Stimulated activated CD4-positive, alpha-beta T cell treated with anti-CD3 and anti-CD28 coated beads, Interleukin-1b, Interleukin-23, amount 100 ng/mL, for 1 hour (primary cell): ENCODE measurements at places on chromosomes 3 and 15.

GRCh38 chr3:52069855-52070254 lies 13.5 kb upstream of the DUSP7 start:
- no peak for DNase-seq

GRCh38 chr3:13191016-13191415 lies 117.8 kb upstream of the IQSEC1 start:
- DNase-seq = no peak

GRCh38 chr3:25695731-25696420 lies 31.2 kb upstream of the TOP2B start:
- no peak for DNase-seq

GRCh38 chr3:138638641-138639040 lies 30.1 kb downstream of the FAIM start:
- DNase-seq = no peak

DNA sequence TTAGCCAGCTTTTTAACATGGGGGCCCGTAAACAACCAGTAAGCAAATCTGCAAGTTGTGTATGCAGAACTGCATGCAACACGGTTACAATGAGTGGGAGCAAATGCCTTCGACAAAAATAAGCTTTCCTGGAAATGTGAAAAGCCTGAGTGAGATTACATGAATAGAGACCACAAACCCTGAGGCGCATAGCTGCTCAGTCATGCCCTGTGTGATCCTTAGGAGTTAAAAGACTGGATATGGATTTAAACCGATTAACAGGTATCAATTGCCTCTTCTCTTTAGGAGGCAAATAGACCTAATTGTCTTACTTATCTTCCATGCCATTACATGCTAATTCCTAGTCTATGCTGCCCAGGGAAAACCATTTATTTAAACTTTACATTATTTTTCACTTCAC lies 810.3 kb downstream of the ROBO1 start:
- DNase-seq = no peak

DNA sequence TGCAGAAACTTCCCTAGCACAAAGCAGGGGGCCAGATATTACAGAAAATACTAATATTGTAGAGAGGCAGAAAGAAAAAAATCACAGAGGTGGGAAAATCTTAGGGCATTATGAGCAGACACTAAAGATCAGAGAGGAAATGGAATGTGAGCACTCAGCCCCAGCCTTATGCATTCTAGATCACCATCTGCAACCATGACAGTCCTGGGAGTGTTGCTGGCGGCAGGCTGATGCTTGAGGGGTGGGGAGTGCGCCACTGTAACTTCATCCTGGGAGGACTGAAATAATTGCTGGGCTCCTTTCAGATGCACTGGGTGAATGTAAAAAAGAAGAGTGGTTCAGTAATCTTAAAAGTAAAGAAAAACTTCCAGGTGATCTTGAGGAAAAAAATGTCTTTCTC lies 427.6 kb upstream of the SEMA6D start:
- DNase-seq = no peak

DNA sequence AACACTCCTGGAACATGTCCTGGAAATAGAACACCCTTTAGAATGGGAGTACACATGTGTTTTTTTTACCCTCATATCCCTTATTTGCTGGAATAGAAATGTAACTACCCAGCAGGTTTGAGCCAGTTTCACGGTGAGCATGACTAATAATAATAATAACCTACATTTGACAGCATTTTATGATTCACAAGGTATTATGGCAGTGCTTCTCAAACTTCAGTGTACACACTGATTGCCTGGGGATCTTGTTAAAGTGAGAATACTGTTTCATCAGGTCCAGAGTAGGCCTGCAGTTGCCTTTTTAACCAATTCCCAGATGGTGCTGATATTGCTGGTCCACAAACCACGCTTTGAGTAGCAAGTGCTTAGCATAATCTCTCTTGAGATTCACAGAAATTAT lies 63.9 kb downstream of the NFKBIZ start:
- no peak for DNase-seq

- DNase-seq = no peak
Measured at GRCh38 chr3:62142331-62143085, 230.8 kb downstream of the FEZF2 start.

GRCh38 chr3:2823031-2823430 lies 287.1 kb downstream of the IL5RA start:
- no peak for DNase-seq

- DNase-seq = no peak
Measured at GRCh38 chr3:156732715-156733421, 58.5 kb downstream of the TIPARP start.

- no peak for DNase-seq
Measured at GRCh38 chr3:108153451-108153981, 62.7 kb upstream of the CD47 start.

DNA sequence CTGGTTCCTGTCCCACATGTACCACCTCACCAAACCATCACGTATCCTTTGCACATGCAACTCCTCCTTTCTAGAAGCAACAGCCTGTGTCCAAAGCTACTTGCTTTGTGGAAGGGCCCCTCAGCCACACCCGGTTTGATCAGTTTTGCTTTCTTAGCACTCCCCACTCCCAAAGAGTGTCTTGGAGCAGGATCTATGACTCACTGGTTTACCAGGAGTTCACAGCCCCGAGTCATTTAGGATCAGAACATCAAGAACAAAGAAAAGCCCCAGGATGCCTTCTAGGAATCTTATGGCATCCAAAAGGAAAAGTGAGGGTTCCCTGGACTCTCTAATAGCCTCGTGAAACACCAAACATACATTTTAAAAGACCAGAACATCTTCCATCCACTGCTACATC lies 50.7 kb upstream of the IGF1R start:
- no peak for DNase-seq

GRCh38 chr3:24399614-24400013 lies 95.0 kb downstream of the THRB start:
- no peak for DNase-seq

DNA sequence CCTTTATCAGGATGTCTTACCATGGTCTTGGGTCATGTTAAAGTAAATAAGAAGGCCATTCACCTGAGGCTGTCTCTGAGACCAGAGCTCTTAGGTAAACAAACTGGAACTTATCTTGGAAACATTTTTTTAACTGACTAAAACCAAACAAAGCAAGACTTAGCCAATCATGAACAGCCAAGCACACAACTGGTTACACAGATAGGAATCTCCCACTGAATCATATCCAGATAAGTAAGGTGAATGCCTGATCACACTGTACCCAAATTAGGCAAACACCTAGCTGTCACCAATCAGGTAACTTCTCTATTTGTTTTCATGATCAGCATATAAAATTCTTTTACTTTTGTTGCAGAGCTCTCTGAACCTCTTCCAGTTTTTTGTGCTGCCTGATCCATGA lies 205.4 kb downstream of the CNTN3 start:
- DNase-seq = no peak

DNA sequence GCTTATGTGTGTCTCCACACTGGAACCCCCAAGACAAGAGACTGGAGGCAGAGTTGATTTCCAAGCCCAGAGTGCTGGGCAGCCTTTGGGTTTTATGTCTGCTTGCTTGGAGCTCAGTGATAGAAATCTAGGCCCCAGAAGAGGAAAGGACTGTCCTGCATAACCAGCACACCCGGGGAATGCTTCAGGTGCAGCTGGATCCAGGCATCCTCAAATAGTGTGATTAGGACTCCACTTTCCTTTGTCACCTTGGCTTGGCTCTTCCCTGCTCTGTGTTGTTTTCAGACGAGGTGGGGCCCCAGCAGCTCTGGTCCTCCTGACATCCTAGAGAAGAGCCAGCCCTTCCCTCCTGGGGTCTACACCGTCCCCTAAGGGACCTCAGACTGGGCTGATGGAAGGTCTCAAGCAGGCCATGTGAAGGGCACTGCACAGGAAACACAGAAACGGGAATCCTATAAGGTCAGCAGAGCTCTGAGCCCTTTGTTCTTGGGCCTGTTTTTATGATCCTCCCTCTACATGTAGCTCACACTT lies 143.7 kb downstream of the TJP1 start:
- no peak for DNase-seq

DNA sequence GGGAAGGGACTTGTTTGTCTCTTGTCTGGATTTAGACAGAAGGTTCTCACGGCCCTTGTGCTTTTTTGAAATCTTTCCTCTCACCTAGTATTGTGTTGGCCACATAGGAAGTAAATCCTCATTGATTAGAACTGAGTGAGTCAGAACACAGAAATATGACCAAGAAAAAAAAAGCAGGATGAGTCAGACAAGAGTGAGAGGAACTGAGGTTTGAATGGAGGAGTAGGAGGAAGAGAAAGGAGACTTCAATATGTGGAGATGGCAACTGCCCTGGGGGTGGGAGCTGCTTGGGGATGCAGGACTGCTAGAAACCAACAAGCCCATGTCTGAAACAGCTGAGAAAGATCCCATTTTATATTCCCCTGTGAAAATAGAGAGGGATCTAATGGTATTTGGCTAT lies 194.1 kb upstream of the ZBTB20 start:
- DNase-seq = no peak

GRCh38 chr3:171213178-171213577 lies 186.7 kb upstream of the SLC2A2 start:
- no peak for DNase-seq

GRCh38 chr3:61736506-61736905 lies 175.1 kb downstream of the PTPRG start:
- DNase-seq = no peak

- no peak for DNase-seq
Measured at GRCh38 chr15:82648257-82649103, 1.3 kb upstream of the CPEB1 start.

DNA sequence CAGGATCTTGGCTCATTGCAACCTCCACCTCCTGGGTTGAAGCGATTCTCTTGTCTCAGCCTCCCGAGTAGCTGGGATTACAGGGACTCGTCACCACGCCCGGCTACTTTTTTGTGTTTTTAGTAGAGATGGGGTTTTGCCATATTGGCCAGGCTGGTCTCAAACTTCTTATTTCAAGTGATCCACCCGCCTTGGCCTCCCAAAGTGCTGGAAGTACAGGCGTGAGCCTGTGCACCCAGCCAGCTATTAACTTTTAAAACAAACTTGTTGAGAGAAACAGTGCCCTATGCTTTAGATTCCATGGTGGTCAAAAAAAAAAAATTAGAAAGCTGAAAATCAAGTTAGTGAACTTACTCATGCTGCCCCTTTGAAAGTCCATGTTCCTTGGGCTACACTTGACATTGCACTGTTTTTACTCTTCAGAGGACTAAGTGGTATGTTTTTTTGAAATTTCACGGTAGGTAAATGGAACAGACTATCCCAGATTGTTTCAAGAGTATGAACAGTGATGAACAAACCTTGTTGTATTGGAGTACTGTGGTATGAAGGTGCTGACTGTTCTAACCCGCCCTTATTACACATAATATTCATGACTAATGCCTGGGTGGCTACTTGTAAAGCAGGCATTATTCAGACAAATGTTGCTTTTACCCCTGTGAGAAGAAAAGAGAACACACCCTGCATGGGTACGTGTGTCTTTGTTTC lies 206.9 kb downstream of the KLHL25 start:
- DNase-seq = no peak

- no peak for DNase-seq
Measured at GRCh38 chr15:65893060-65893459, 23.8 kb downstream of the RAB11A start.

GRCh38 chr3:181316482-181316881 lies 326.9 kb upstream of the DNAJC19 start:
- no peak for DNase-seq

GRCh38 chr3:182739619-182740018 lies 53.7 kb upstream of the ATP11B start:
- DNase-seq = no peak

GRCh38 chr15:50938525-50938924 lies 30.0 kb downstream of the AP4E1 start:
- no peak for DNase-seq

- no peak for DNase-seq
Measured at GRCh38 chr15:59104602-59104911, 389 bp upstream of the CCNB2 start.
